ENCODE measurements at places on chromosomes 5 and 9. TPM values are rescaled to one million over a fixed set of nuclear protein-coding genes. Genes with fewer than 3 reads are reported as not detected.

- DNase-seq, result no peak
Observed at GRCh38 chr5:180140079-180140554, 68.6 kb upstream of the RNF130 start.

- no peak for DNase-seq
Observed at GRCh38 chr9:38200431-38200830, 131.4 kb upstream of the SHB start.

DNA sequence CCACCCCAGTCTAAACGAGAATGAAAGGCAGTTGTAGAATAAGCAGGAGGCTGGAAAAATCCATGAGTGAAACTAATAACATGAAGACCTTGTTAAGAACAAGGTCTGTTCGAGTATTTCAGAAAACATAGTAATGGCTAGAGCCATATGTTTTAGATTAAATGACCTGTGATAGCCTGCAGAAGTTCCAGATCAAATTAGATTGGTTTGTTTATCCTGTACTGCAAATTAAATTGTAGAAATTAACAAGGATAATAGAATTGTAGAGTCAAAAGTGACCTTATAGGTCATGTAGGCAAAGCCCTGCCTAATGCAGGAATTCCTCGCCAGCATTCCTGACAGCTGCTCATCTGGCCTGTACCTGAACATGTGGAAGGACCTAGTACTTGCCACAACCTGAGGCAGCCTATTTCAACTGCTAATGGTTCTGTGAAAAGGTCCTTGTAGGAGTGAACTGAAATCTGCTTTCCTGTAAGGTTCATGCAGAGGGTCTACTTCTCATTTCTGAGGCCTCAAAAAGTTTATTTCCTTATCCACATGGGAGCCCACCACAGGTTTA, 17.2 kb downstream of the LIX1 start:
- no peak for DNase-seq

The TMEFF1 gene
- total RNA-seq, result 2.2 TPM

The TNFSF15 gene
- total RNA-seq, result 0.03 TPM

DNA sequence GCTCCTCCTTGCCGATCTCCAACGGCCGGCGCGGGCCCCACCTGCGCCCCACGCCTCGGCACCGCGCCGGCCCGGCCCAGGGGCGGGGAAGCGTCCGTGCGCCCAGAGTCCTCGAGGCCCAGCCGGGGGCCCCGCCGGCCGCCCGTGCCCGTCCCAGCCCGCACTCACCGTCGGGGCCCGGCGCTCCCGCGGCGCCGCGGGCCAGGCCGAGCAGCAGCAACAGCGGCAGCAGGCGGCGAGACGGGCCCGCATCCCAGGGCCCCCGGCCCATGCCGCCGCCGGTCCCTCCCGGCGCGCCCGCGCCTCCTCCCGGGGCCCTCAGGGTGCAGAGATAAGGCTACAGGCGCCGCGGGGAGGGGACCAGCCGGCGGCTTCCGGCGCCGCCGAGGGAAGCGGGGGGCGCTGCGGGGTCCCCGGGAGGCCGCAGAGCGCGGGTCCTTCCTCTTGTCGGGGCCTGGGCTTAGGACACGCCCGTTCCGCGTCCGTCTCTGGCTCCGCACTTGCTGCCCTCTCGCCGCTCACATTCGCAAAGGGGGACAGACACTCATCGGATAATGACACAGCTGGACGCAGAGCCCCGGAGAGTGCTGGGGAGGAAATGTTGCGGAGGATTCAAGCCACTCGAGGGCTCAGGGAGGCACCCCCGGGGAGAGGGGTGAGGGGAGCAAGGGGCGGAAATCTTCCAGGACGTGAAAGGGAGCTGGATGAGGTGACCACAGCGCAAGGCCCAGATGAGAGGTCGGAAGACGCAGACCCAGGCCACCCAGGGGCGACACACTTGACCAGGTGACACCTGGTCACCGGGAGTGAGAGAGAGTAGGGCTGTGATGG, at the start of gene SUSD1:
SUSD1 (minus strand) TSS at position 333 of the 831 bp plus-strand sequence; CDS start at position 271, 62 bp downstream.
- no peak for DNase-seq

DNA sequence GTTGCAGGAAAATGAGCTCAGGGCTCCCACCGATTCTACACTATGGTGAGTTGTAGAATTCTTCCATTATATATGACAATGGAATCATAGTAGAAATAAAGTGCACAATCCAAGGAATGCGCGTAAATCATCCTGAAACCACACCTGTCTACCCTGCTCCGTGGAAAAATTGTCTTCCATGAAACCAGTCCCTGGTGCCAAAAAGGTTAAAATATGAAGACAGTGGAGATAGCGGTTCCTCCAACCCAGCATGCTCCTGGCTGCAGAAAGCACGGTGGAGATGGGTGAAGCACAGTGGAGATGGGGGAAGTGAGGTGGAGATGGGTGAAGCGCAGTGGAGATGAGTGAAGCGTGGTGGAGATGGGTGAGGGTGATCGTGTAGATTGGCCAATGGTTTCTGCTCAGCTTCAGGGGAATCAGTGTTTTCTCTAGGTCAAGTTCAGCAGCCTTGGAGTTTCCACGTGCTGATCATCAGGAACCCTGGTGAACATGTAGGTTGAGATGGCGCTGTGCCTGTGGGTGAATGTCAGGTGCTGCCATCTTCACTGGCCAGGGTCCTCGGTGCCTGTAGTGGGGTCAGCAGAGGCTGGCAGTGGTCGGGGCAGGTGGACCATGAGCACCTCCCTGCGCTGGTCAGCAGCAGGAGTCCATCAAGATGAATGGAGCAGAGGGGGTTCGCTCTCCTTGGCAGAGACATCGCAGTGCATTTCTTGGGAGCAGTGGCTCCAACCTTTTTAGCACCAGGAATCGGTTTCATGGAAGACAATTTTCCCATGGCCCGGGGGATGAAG, 20.3 kb downstream of the PAEP start:
- DNase-seq, result no peak

The LCN15 gene
- total RNA-seq, result 0.05 TPM

GRCh38 chr9:12972608-12973589, 198.1 kb downstream of the LURAP1L start:
- DNase-seq, result no peak

DNA sequence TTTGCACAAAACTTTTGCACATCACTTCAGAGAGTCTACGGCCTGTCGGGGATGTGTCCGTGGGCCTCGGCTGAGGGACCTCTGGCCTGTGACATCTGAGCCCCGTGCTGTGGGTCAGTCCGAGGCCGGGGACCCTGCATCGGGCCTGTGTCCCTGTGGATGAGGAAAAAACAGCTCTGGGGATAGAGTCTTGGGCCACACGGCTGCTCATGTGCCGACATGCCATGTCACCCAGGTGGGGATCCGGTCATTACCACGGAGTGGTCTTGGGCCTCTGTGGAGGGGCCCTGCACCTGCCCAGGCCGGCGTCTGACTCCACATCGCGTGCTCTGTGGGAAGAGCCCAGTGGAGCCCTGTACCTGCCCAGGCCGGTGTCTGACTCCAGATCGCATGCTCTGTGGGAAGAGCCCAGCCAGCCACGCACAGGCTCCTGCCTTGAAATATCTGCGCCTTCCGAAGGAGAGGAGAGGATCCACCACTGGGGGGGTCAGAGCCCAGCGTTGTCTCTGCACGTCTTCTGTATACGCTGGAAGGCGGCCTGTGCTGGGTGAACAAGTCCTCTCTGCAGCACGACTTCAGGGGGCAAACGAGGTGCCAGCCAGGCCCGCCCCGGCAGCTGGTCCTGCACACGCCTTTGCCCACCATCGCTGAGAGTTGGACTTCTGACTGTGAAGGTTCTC, 27.5 kb upstream of the IRX4 start:
- no peak for DNase-seq

The PCDHB11 gene
- total RNA-seq, result 1.6 TPM

The TNC gene
- total RNA-seq, result 5.7 TPM

DNA sequence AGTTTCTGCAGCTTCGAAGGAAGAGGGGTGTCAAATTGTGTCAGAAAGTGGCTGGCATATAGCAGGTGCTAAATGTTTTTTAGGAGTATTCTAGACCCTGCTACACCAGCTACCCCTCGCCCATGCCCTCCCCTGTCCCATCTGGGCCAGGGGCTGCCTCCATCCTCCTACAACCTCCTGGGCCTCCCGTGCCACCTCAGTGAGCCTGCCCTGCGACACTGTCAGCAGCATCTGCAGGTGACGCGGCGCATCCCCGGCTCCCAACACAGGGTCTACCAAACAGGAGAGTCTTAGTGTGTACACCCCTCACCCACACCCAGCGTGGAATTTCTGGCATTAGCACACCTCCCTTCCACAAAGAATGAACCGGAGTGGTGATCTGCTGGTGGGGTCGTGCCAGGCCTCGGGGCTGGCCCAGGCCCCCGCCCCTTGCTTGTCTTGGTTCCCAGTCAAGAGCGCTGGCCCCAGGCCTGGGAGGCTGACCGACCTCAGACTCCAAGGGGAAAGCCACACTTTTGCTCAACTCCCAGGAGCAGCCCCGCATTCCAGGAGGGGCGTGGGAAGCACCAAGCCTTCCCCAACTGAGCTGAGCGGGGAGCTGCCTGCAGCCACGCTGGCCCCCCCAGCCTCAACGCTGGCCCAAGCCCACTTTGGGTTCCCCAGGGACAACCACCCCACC, 55.2 kb downstream of the NEURL1B start:
- no peak for DNase-seq

The SLC25A2 gene
- 0.28 TPM for total RNA-seq

DNA sequence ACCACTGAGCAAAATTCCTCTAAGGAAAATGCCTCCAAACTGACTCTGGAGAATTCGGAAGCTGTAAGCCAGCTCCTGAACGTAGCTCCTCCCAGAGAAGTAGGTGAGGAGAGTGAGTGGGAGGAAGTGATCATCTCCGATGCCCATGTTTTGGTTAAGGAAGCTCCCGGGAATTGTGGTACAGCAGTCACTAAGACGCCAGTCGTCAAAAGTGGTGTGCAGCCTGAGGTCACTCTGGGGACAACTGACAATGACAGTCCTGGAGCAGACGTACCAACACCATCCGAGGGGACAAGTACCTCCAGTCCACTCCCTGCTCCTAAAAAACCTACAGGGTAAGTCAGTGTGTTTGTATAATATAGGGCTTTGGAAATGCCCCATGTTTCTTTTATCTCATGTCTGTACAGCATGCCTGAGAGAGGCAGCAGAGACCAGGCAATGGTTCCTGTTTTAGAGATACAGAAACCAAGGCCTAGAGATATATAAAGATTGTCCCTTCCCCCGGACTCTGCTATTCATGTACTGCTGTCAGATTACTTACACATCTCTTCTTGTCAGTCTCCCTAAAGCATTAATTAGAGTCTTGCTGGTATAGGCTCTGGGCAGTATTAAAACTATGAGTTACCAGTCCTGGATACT, 23.9 kb downstream of the HMGXB3 start:
- DNase-seq, result no peak

DNA sequence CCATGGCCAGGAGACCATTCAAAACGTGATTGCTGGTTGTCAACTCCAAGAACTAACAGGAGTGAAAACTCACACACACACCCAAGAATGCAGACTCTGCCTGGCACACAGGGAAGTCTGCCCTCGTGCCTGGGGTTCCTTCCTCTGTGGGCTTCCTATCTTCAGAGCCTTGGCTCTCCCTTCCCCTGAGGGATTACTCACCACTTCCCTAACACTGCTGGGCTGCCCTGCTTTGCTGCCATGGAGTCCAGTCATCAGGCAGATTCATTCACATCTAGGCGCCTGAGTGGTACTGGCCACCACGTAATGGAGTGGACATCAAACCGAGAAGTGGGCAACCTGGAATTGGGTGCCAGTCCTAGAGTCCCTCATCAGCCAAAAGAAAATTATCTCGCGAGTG, 76.4 kb upstream of the PRSS3 start:
- no peak for DNase-seq

- no peak for DNase-seq
Observed at GRCh38 chr5:157607371-157608161, 32.0 kb upstream of the ADAM19 start.

- no peak for DNase-seq
Observed at GRCh38 chr9:99964336-99964735, 57.9 kb downstream of the STX17 start.

The LAMC3 gene
- 16.4 TPM for total RNA-seq

- DNase-seq, result no peak
Observed at GRCh38 chr5:96969366-96969765, 33.5 kb downstream of the LNPEP start.

GRCh38 chr5:134458234-134459009, 46.7 kb upstream of the CDKN2AIPNL start:
- DNase-seq, result no peak

GRCh38 chr5:123754908-123755307, 242.9 kb downstream of the CSNK1G3 start:
- no peak for DNase-seq

DNA sequence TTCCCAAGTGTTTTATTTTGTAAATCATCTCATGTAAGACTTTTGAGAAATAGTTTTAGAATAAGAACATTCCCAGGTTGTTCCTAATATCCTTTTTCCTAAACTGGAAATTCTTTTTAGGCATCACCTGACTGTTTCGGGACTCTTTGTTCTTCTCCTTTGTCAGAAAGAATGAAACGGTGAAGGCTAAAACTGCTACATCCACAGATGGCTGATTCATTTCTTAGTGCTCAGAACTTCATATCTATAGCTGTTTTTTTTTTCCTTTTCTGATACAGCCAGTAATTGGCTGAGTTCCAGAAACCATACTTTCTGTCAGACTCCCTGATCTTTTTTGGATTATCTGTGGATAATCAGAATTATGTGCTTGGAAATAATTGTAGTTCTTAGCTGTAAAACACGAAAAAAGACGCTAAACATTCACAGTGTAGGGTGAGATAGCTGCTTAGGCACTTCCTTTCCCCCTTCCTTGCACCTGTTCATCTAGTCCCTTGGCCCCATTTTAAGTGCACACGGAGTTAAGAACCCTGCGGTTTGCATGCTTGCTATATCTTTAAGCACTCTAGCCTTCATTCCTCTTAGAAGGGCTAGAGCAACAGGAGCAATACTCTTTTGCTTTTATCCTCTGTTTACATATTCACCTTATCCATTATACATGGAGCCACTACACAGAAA, 283.9 kb downstream of the PJA2 start:
- no peak for DNase-seq

- no peak for DNase-seq
Observed at GRCh38 chr5:10591966-10592365, 28.1 kb downstream of the ANKRD33B start.

DNA sequence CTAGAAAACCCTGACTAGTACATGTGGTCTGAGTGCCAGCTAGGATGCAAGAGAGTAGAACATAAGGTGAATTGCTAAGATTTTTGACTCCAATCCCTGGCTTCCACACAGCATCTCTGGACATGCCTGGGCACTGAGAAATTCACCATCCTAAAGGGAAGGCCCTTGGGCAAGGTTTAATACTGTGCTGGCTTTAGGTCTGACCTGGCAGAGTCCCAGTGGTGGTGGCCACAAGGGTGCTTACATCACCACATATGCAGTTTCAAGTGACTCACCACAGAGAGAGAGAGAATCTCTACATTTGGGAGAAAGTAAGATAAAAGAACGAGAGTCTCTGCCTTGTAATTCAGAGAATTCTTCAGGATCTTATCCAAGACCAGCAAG, 661.6 kb upstream of the C9orf72 start:
- no peak for DNase-seq

- DNase-seq, result no peak
Observed at GRCh38 chr5:676699-677076, 16.5 kb downstream of the TPPP start.

All from Panc1 (cell line).